ENCODE measurements at places on chromosomes 5 and 9.

DNA sequence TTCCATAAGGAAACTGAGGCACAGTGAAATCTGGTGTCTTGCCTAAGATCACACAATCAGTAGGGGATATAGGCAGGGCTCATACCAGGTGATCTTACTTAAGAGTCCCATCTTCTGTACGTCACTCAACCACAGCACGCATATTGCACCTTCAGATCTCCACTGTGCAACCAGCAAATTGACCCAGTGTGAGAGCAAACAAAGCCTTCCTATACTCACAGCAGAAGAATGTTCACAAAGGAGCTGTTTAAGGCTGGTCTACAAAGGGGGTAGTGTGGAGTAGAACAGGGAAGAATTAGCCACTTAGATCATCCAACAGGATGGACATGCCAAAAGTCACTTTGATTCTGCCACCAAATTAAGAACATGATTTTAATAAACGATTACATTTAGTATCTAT is 305.9 kb downstream of the SLIT3 start:
- DNase-seq: no peak

GRCh38 chr5:138964647-138965201 is 89.6 kb upstream of the LRRTM2 start:
- no peak for DNase-seq

DNA sequence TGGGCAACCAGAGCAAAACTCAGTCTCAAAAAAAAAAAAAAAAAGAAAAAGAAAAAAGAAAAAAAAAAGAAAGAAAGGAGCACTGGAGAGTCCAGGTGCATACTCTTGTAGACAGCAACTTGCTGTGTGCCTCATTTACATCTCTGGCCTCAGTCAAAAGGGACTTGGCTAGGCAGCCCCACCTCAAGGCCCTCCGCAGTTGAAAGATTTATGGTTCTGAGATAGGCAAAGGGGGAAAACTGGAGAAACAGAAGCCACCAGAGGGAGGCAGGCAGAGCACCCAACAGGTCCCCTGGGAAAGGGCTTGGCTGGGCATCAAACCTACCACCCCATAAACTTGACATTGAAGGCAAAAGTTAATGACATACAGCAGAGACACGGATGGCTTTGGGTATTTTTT is 6.1 kb downstream of the ORM2 start:
- DNase-seq: no peak

DNA sequence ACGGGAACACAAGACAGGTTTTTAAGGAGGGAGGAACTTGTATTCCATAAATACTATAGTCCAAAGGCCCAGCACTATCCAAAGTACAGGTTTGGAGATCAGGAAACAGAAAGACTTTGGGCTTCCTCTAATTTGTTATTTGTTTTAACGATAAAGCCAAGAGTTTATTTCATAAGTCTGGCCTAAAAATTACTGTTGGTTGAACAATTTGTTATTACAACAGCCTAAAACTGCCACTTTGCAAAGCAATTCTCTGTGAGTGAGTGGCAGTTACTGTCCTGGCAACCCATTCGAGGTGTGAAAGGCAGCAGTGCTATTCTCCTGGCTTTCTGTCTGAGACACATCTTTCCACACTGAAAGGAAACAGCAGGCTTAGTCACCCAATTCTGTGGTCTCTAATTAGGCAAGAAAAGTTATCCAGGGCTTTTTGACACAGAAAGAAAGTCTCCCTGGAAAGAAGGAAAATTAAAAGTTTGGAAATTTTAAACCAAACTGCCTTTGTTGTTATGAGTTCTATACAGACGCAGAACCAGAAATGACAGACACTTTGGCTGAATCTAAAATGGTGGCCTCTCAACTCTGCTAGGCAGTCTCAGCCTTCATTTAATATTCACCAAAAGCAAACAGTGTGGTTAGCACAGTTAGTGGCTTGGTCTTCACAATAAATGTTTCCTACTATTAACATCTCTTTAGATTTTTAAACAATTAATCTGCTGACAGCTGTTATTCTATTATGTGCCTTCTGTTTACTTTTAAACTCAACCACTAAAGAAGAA is 33.9 kb downstream of the PSMB7 start:
- DNase-seq: no peak

DNA sequence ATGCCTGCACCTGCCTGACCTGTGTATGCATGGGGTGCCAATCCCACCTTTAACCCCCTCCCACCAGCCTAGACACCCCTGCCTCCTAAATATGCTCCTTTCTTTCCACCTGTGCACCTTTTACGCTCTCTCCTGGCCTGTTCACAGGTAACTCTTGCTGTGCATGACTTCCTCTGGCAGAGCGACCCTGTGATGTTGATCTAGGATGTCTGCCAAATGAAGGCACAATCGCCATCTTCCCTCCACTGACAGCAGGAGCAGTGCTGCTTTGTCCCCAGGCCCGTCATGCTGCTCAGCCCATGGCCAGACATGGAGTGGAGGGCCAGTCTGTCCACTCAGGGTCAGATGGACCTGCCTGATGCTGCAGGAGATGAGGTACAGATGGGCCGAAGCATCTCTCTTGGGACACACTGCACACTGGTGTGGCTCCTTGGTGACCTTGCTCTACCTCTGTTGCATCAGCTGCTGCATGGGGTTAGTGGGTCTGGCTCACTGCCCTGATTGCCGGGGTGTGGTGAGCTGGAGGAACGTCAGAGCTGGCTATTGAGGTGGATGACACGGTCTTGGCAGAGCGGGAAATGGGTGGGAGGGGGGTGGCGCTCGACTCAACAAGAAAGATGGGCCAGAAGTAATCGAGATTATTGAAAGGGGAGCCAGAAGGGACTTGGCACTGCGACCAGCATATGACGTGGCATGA is 101.7 kb upstream of the PITX1 start:
- DNase-seq: peak; percentile 45

DNA sequence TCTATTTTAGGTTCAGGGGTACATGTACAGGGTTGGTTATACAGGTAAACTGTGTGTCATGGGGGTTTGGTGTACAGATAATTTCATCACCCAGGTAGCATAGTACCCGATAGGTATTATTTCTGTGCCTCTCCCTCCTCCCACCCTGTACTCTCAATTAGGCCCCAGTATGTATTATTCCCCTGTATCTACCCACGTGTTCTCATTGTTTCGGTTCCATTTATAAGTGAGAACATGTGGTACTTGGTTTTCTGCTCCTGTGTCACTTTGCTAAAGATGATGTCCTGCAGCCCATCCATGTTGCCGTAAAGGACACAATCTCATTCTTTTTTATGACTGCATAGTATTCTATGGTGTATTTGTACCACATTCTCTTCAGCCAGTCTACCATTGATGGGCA is 96.8 kb upstream of the SLC24A2 start:
- no peak for DNase-seq

DNA sequence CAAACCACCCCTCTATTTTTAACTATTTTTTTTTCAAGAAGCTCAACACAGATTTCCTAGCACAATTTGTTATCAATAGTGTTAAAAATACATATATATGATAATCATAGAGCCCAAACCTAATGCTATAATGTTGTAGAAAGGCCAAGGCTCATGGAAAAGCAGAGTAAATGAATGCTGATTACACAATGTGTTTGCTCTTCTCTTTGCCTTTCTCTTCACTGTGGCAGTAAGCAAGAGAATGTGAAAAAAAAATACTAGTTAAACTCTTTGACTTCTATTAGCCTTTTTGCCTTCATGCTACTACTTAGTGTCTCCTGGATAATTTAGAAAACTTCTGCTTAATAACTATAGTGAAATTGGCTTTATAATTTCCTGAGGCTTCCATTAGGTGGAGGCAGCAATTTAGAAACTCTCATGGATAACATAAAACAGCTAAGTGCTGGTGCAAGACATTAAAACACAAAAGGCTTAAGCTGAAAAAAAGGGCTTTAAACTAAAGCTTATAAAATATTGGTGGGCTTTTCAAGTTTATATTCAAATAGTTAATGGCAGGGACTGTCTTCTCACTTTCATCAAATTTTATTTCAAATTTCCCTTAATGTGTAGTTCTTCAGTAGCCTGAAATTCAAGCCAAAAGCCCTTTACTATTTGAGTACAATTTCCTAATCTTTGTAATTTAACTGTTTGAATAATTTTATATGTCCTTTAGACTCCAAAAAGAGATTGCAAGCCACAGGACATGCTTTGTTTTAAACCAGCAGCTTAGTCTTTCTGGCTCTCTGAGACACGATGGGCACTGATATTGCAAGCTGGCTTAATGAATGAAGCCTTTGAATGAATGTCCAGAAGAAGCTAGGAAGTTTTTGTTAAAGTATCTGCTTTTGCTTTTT is 2031.8 kb upstream of the CDH6 start:
- no peak for DNase-seq

- peak; percentile 74 for DNase-seq
Observed at GRCh38 chr9:104780796-104781395, 17.0 kb downstream of the NIPSNAP3B start.

- peak; percentile 40 for DNase-seq
Observed at GRCh38 chr9:36029765-36030528, 6.8 kb upstream of the RECK start.

DNA sequence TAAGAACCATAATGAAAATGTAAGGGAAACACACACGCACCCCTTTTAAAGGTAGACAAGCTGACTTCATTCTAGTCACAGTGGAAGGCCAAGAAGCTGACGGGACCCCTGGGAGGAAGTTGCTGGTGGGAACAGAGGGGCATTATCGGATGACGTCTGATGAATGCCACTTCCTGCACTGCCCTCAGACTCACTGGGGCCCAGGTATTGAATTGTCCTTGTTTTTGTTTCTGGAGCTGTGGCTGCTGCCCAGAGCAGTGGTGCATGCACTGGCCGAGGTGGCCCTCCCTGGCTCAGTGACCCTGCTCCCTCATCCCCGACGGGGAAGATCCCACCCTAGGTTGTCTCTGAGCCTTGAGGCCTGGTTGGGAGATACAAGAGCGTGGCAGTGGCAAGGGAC is 15.3 kb upstream of the RPL26L1 start:
- peak; percentile 39 for DNase-seq

DNA sequence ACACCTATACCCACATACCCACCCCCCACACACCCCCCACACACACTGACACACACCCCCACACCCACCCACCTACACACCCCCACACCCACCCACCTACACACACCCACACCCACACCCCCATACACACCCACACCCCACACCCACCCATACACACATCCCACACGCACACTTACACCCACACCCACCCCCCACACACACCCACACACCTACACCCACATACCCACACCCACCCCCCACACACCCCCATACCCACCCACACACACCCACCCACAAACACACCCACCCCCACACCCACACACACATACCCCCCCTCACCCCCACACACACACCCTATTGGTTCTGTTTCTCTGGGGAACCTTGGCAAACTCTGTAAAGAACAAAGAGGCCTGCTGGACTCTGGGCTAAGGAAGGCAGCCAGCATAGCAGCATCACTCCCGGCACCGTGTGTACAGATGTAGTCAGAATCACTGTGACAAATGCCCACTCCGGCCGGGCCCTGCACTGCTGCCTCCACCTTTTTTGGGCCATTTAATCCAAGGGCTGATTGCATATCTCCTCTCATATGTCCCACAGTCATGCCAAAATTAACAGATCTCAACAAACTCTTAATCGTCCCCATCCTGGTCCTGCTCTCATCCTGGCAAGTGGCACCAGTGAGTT is 42.3 kb downstream of the COL23A1 start:
- no peak for DNase-seq

DNA sequence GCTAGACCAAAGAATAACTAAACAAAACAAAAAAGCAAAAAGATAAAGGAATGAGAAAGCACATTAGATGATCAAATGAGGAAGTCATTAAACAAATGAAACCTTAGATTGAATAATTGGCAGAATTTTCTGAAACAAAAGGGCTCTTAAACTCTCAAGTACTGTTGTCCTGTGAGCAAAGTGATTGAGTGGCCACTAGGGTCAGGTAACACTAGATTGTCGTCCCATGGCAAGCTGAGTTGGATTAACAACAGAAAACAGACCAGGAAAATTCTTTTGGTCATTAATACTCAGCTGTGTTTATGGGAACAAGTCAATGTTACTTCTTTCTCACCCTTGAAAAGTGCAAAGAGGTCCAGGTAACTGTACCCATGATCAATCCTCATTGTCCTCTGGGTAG is 81.6 kb upstream of the MRPS30 start:
- no peak for DNase-seq

DNA sequence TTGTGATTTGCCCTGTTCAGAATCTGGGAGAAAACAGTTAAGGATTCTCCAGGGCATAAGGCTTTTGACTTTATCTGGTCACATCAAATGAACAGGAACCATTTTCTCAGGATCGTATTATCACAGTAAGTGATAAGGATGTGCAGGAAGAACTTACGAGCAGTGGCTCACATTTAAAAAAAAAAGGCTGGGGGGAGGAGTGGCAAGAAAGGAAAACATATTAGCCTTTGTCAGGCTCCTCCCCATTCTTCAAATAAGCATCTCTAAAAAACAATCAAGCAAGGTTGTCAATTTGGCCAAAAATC is 234.3 kb upstream of the TMEM161B start:
- peak; percentile 9 for DNase-seq

DNA sequence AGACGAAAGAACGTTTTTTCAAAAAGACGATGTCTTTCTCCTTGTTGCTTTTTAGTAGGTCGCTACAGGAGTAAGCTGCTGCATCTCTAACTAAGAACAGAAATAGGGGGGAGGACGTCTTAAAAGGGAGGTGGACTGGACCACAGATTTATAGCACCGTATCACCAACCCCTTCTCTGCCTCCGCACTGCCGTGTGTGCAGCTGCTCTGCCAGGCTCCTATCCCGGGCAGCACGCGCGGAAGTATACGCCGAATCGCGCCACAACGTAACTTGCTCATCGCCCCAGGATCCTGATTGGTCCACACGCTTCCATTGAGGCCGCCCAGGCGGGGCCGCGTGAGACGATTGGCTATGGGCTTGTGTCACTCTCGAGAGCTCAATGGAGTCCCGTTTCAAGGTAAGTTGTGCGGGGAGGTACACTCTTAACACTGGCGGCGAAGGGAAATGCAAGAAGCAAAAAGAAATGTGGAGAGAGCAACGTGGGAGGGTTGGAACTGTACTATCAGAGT is at the start of gene ELAVL2:
TSS of gene ELAVL2 (minus strand) at position 121 of the 510 bp plus-strand sequence. CDS start 64,006 bp downstream, outside the sequence.
- peak; percentile 64 for DNase-seq

GRCh38 chr5:58322453-58322852 is 137.4 kb downstream of the PLK2 start:
- no peak for DNase-seq

DNA sequence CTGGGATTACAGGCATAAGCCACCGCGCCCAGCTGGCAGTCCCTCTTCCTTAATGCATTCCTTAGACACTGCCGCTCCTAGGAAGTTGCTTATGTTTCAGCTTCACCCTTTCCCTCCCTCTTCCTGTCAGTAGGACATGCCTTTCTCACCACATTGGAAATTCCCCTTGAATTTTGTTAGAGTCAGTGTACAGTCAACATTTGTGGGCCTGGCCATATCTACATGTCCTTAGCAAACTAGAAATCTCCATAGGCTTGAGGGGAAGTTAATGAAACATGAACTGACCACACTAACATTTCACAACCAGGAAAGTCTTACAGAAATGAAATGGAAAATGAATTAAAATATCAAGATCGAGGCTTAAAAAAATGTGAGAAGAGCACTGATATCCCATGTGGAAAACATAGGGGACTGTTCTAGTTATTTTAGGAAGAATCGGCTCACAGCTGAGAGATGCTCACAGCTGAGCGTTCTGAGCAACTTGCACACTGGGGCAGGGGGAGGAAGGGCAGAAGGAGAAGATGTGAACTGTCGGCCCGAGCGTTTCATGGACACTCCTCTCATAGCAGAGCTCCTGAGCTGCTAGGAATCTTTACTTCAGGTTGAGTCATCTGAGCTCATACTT is 21.1 kb upstream of the LVRN start:
- no peak for DNase-seq

GRCh38 chr5:117662361-117662760 is 1087.7 kb upstream of the SEMA6A start:
- DNase-seq: no peak

Measured in common myeloid progenitor, CD34-positive (primary cell).